ENCODE measurements at places on chromosomes 3 and 15.

GRCh38 chr3:62114763-62115162 lies 258.6 kb downstream of the FEZF2 start:
- no peak for DNase-seq

DNA sequence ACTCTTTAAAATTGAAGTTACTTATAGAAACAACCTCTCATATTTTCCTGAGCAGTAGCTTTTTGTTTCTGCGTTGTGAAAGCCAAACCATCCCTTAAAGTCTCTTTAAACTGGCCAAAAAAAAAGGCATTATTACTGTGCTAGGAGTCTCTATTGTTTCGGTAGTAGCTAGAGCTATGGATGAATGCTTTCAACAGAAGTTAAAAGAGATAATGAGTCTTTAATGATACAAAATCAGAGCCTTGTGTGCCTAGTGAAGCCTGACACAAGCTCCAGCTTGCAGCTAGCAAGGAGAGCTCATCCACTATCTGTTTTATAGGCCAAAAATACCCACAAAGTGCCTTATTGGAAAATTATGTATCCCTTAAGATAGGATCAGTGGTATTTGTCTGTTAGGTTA lies 360.4 kb upstream of the CDIN1 start:
- DNase-seq = no peak

- no peak for DNase-seq
Observed at GRCh38 chr3:62843508-62843907, 31.7 kb downstream of the CADPS start.

DNA sequence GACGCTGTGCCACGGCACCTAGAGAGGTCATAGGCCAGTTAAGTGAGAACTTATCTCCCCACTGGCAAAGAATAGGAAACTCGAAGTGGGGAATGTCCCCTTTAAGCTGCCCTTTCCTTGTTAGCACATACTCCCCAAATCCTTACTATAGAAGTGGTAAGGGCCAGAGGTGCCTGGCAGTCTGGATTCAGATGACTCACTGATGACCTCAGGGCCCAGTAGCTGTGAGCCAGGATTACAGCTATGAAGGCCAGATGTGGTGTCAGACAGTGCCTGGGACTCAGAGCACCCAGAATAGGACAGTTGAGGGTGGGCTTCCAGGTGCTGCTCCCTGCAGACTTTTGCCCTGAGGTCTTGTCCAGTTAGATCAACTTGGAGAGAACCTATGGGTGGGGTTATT lies 37.7 kb downstream of the PDIA5 start:
- DNase-seq = no peak

GRCh38 chr3:122920986-122921385 lies 106.6 kb downstream of the SEMA5B start:
- DNase-seq = no peak

DNA sequence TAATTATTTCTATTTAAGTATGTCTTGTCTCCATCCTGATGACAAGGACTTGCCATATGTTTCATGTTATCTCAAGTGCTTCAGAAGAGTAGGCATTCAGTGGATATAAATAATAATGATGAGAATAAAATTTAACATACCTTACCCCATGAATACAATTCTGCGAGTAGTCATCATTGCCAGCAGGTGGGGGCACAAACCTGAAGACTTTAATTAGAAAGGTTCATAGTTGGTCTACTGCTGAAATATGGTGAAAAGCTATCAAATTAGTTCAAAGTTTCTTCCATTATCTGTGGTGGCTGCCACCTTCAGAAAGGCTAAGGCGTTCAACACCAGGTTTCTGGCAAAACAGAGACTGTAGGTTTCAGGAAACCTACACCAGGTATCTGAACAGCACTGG lies 100.9 kb downstream of the P3H2 start:
- no peak for DNase-seq

- peak; percentile 13 for DNase-seq
Observed at GRCh38 chr3:45170096-45170495, 23.9 kb upstream of the CDCP1 start.

GRCh38 chr3:129892486-129892856 lies 1.0 kb downstream of the TMCC1 start:
- DNase-seq = peak; percentile 29

DNA sequence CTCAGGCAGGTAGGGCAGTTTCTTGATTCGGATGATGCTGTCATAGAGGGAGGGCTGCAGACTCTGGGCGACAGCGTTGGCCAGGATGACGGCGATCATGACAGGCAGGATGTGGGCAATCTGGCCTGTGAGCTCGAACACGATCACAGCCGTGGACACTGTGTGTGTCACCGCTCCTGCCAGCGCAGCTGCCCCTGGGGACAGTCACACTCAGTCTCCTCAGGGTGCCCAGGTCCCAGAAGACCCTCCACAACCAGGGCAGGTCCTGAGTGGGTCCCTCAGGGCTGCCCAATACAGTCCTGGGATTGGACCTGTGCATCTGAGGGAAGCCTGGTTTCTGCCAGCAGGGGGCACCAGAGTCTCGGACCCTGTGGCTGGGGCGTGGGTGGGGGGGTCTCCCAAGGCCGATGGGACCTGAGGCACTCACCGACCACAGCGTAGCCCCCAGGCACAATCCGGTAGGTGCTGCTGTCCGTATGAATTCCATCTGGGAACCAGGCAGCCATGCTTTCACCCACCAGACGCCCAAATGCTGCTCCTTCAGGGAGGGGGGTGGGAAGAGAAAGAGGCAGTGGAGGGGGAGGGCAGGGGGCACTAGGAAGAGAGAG lies 7.2 kb downstream of the CLCN2 start:
- DNase-seq = no peak

GRCh38 chr3:13004376-13004775 lies 68.9 kb downstream of the IQSEC1 start:
- no peak for DNase-seq

DNA sequence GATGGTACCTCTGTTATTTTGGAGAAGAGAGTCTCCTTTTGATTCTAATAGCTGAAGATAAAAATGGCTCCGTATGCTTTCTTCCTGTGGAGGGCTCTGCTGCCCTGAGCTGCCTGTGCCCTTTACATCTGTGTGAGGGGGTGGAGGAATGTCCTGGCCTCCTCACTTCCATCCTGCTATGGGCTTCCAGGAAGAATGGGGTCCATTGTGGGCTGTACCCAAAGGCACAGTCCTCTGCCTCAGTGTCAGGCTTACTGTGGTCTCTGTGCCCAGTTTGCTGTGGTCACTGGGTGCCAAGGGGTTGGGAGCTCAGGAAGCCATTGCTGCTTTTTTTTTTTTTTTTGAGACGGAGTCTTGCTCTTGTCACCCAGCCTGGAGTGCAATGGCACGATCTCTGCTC lies 14.4 kb downstream of the DAG1 start:
- DNase-seq = no peak

Measured in brain (organoid and tissue), 16 donors.